Neuronal stem cell (in vitro differentiated cells): ENCODE measurements at places on chromosomes 5 and 9.
A peak's percentile ranks its signal among the peaks of the same experiment; 100 is the strongest.

DNA sequence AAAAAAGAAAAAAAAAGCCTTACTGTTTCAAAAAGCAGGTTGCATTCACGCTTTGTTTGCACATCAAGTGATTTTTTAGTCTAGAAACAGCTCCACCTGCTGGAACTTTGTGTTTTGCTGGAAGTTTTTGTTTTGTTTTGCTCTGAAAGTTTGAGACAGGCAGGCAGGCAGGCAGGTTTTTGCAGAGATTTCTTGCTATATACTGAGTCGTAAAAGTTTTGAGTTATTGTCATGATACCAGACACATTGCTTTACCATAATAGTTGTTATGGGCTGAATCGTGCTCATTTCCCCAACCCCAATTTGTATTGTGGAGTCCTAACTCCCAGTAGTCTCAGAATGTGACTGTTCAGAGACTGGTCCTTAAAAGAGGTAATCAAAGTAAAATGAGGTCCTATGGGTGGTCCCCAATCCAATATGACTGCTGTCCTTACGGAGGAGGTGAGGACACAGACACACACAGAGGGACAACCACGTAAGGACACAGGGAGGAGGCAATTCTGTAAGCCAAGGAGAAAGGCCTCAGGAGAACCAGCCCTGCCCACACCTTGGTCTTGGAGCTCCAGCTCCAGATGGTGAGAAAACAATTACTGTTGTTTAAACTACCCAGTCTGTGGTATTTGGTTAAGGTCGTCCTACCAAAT is 20.9 kb downstream of the OR2Y1 start:
- peak; percentile 24 for DNase-seq

DNA sequence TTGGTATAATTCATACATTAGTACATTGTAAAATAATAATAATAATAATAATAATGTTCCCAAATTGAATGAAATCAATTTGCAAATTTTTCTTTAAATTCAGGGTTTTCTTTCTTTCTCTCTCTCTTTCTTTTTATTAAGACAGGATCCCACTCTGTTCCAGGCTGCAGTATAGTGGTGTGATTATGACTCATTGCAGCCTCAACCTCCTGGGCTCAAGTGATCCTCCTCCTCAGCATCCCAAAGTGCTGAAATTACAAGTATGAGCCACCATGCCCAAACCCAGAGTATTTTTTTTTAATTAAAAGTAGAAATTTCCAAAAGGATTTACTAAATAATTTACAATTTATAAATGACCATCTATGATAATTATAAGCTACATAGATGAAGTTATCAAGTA is 117.7 kb downstream of the HOMER1 start:
- DNase-seq, result no peak

DNA sequence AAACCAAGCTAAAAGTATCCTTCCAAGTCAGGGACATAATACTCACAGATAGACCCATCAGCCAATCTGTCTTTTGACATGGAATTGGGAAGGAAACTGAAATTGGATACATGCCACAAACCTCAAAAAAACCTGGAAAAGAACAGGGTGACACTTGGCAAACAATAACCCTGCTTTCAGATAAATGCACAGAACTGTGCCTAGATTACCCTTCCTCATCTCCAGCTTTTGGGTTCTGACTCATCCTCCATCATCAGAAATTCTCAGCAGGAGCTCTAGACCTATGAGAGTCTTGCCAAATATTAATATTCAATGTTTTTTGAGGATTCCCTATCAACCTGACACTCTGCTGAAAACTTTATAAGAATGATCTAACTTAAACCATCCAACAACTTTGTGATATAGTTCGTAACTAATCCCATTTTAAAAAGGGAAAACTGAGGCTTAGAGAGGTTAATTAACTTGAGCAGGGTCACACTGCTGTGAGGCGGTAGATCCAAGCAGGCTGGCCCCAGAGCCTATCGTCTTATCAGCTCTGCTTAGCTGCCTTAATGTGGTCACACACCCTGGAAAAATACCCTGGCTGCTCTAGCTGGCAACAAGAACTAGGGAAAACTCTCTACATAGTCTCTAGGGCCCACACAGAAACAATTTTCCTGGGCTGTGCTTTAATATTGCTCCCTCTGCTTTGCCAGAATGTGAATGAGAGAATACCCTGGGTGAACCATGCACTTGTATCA is 157.0 kb upstream of the TRPC7 start:
- DNase-seq, result no peak

- DNase-seq, result no peak
These were observed 4.9 kb upstream of the IL4 start for GRCh38 chr5:132668706-132669454.

DNA sequence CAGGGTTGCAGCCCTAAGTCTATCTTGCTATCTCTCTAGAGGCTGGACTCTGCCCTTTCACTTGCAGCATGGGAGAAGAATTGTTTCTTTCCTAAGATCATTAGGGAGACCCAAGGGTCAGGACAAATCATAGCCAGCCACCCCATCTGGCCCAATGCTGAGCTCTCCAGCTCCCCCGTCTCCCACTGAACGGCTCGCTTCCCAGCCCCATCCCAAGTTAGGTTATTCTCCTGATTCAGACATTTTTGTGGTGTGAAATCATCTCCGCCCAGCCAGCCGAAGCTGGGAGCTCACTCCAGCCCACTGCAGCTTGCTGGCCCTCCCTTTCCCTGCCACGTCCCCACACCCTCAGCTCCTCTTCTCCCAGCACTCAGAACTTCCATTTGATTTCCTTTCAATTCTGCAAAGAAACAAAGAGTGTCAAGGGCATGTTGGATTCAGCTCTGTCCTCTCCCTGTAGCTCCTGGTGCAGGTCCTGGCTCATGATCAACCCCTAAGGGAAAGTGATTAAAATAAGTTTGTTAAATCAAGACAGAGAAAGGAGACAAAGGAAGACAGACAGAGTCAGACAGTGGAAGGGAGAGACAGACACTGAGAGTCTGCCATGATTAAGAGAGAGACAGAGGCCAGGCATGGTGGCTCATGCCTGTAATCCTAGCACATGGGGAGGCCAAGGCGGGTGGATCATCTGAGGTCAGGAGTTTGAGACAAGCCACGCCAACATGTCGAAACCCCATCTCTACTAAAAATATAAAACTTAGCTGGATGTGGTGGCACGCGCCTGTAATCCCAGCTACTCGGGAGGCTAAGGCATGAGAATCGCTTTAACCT is 12.6 kb upstream of the SPARC start:
- no peak for DNase-seq

- DNase-seq, result no peak
These were observed 236.9 kb downstream of the SAXO1 start for GRCh38 chr9:18795947-18796671.

DNA sequence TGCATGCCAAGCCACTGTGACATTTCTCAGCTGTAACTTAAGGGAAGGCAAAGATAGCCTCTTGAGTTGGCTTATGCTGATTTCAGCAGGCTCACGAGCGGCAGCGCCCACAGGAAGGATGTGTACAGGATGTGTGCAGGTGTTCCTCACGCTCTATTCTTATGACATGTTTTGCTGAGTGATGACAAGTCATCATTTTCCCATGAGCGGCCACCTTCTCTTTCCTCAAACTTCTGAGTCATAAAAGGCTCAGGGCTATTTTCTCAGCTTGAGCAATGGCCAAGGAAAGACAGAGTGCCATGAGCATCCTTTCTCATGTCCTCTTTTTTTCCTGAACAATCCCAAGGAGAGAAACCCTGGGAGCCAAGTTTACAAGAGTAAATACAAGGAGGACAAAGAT is 365.9 kb downstream of the PLK2 start:
- no peak for DNase-seq

DNA sequence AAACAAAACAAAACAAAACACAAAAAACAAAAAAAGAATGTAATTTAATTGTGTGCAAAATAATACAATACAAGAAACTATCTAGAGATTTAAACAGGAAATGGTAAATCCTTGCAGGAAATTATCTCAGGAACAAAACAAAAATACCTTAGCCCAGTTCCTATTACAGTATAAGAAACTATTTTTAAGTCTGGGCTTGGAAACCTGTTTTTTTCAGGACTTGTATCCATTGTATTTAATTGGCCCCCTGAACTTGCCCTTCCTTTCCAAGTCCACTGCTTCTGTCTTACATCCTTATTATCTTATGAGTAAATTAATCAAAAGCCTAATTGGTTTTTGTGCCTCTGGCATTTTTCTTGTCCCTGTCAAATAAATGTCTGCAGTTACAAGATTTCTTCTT is 48.5 kb downstream of the ST8SIA4 start:
- no peak for DNase-seq

- no peak for DNase-seq
These were observed 40.0 kb downstream of the GAS1 start for GRCh38 chr9:86907346-86907745.

- no peak for DNase-seq
These were observed 234.8 kb downstream of the CSNK1G3 start for GRCh38 chr5:123746683-123747360.

DNA sequence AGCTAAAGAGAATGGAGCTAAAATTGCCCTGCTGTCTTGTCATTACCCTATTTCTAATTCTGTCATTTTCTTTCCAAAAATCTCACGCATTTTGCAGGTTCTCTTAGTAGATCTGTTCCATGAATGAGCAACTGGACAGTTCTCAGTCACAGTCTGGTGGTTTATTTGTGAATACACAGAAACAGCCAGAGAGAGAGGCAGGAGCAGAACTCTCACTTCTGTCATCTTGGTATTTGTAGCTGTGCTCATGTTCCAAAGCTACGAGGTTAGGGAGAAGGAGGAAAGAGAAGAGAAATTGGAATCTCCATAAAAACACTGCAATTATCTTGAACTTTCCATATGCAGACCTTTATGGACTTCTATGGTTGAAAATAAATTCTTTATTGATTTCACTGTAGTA is 118.0 kb upstream of the OR13F1 start:
- DNase-seq, result no peak

DNA sequence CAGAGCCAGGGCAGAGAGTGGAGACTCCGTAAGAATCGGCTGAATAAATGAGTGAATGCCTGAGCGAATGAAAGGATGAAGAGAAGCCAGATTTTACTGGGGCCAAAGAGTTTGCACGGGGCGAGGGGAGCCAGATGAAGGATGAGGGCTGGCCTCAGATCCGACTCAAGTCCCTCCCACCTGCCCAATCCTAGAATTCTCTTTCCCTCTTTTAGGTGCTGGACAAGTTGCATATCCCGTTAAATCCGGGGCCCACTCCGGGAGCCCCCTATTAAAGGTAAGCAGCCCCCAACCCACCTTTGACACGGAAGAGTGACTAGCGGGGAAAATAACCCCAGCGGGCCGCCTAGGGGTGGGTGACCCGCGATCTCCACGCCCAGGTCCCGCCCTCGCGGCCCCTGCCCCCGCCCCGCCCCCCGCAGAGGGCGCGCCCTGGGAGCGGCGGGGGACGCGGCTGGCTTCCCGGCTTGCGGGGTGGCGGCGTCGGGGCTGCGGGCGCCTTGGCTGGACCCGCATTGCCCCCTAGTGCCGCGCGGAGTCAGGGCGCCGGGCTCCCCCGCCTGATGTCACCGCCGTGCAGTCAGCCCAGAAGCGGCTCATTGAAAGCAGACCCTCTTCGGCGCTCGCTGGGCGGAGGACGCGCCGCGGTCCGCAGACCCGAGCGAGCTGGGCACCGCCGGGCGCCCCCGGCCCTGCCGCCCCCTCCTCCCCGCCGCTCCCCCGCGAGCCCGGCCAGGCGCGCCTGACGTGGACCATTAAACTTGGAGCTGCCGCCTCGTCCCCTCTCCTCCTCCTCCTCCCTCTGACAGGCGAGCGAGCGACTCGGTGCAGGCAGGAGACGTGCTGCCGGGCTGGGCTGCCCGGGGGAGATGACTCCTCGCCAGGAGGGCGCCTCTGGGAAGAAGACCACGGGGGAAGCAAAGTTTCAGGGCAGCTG is at the start of gene ADRA1B:
ADRA1B (plus strand) TSS at position 579 of the 937 bp plus-strand sequence. CDS start 424 bp downstream, outside the sequence.
- peak; percentile 74 for DNase-seq

DNA sequence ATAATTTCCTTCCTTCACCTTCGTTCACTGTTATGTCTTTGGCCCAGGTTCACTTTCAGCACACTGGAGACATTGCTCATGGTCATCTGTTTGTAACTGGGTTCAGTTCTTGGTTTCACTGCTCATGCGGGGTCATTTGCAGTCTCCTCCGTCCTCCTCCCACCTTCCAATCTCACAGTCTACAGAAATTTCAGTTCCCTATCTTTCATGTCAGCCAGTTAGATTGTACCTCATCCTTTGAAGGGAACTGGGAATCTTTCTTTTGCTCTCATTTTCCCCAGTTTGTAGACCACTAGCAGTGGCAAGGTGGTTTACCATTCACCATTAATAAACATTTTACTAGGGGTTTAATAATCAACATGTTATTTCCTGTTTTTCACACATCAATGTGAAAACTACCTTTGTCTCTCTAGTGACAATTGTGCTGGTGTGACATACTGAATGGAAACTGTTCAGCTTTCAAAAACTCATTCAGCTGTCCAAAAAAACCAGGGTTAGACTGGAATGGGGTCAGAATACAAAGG is 100.9 kb upstream of the IL6ST start:
- DNase-seq, result no peak

- DNase-seq, result no peak
These were observed 102.0 kb downstream of the CAVIN4 start for GRCh38 chr9:100679834-100680233.

DNA sequence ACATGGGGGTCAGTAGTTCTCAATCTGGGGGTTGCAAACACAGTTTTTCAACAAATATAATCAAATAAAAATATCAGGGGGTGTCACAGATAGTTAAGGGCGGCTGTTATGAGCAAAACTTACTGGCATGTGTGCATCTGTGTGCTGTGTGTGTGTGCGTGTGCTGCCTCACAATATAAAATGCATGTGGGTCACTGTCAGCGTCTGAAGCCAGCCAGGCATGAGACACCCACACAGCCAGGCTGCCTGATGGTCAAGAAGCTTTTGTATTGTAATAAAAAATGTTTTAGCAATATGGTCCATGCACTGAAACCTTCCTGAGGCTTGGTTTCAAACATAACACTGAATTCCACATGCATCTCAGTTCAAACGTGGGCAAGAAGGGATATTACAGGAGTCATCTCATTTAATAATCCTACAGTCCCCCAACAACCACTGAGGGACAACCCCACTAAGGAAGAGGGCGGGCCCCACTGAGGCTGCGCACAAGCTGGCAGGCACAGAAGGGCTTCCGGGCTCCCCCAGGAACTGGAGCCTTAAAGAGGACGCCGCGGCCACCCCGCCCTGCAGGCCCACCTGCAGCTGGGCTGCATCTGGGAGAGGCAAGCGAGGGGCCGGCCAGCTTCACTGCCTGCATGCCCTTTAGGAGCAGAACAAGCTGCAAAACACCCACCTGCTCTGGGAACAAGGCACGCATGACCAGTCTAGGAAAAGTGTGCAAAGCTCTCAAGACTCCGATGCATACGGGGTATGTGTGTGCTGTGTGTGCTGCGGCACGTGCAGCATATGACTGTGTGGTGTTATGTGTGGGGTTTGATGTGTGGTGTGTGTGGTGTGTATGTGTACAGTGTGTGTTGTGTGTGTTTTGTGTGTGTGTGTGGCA is 14.1 kb downstream of the SEMA4D start:
- no peak for DNase-seq

GRCh38 chr5:17314907-17315471 is 97.6 kb downstream of the BASP1 start:
- DNase-seq, result no peak

DNA sequence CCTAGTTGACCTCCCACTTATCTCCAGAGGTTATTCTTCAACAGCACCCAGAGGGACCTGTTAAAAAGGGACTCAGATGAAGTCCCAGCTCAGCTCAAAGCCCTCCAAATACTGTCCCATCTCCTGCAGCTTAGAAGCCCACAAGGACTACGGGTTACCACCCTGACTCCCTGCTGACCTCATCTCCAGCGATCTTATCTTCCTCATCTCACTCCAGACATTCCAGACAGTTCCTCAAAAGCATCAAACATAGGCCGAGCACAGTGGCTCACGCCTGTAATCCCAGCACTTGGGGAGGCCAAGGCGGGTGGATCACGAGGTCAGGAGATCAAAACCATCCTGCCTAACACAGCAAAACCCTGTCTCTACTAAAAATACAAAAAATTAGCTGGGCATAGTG is 263.8 kb upstream of the TLE4 start:
- DNase-seq, result no peak
